ENCODE measurements at places on chromosomes 4 and X.

DNA sequence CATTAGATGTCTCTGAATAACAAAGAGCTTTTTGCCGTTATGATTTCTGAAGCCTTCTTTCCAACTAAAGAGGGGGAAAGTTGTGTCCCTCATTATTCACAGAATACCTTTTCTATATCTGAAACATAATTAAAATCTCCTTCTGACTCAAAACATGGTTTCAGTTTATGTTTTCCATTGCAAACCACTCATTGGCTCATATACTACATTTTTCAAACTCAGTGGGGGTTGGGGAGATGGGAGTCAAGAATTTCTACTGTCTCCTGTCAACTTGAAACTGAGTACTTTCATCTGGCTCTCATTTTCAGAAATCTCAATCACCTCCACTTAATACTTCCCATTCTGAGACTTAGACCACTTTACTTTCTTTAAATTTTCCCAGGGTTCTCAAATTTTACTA, 1839.5 kb upstream of the PCDH10 start:
- no peak for DNase-seq

DNA sequence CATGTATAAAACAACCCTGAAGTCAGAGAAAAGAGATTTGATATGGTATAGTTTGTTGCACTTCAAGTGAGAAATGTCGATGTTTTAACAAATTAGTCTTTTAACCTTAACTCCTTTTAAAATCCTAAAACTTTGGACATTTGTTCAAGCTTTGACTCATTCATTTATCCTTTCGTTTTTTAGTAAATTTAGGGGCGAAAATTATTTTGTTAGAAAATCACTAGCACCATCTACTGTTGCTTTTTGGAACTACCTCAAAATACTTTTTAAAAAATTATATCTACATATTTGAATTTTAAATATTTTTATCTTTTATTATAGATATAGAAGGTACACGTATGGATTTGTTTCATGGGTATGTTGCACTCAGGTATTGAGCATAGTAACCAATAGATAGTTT, 165.1 kb upstream of the POF1B start:
- DNase-seq, result peak; percentile 7

DNA sequence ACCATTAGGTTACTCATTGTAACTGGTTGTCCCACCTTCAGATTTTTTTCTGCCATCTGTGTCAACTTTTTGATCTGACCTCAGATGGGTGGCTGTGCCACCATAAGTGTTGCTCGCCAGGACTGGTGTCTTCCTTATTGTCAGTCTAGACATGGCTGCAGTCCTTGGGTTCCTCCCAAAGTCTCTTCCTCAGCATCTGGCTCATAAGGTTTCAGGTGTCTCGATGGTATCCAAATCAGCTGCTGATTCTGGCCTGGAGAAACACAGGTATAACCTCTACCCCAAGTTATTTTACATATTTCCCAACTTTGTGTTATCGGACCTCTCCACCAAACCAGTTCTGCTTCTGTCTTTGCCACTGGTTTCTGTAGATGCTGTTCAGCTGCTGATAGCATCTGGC, 158.5 kb downstream of the ZNF518B start:
- no peak for DNase-seq

GRCh38 chr4:165514739-165515138, 135.9 kb downstream of the CPE start:
- peak; percentile 89 for DNase-seq

GRCh38 chr4:39354254-39354552, 12.0 kb downstream of the RFC1 start:
- no peak for DNase-seq

GRCh38 chr4:113978105-113978504, 1.3 kb downstream of the ARSJ start:
- DNase-seq, result no peak

GRCh38 chr4:73311428-73311827, 52.8 kb upstream of the ANKRD17 start:
- DNase-seq, result peak; percentile 48

- DNase-seq, result peak; percentile 40
These were observed at the start of gene SHROOM2 for GRCh38 chrX:9785944-9786797. SHROOM2 (plus strand) TSS chrX:9786429; CDS start chrX:9786546, 117 bp downstream.

DNA sequence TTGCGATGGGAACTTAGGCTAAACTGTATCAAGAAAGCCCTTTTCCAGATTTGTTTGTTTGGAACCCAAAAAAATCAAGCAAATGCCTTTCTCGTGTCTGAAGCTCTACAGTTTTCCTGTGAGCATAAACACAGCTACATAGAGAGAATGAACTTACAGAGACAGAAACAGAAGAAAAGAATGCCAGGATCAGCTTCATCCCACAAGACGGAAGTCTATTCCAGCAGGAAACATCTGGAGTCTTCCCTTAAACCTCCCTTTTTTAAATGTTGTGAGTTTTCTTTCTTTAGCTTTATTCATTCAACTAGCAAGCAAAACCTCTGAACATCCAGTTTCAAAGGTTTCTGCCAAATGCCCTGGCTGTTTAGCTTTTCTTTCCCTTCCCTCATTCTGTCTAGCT, 32.6 kb upstream of the ZFP42 start:
- no peak for DNase-seq

DNA sequence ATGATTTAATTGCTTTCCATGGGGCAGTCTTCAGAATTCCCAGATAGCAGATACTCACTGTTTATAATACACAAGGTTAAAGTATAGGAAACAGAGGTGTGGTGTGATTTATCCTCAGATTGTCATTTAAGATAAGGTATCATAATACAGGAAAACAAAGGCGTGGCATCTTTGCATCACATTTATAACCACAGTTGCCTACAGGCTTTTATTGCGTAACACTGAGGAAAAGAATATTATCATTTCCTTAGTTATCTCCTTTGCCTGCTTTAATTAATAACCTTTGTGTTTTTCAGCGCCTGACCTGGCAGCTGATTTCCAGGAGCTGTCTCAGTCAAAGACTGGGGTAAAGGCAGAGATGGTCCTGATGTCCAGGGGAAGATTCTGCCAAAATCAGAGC, 68.8 kb downstream of the SSX7 start:
- no peak for DNase-seq

GRCh38 chr4:71221510-71222466, 117.0 kb upstream of the SLC4A4 start:
- no peak for DNase-seq

GRCh38 chr4:186840222-186840701, 116.6 kb upstream of the FAT1 start:
- no peak for DNase-seq

GRCh38 chr4:19698961-19699360, 552.7 kb upstream of the SLIT2 start:
- no peak for DNase-seq

- DNase-seq, result no peak
These were observed 164.1 kb downstream of the DTHD1 start for GRCh38 chr4:36445480-36445879.

GRCh38 chr4:164526933-164527583, 226.9 kb upstream of the SMIM31 start:
- DNase-seq, result no peak

DNA sequence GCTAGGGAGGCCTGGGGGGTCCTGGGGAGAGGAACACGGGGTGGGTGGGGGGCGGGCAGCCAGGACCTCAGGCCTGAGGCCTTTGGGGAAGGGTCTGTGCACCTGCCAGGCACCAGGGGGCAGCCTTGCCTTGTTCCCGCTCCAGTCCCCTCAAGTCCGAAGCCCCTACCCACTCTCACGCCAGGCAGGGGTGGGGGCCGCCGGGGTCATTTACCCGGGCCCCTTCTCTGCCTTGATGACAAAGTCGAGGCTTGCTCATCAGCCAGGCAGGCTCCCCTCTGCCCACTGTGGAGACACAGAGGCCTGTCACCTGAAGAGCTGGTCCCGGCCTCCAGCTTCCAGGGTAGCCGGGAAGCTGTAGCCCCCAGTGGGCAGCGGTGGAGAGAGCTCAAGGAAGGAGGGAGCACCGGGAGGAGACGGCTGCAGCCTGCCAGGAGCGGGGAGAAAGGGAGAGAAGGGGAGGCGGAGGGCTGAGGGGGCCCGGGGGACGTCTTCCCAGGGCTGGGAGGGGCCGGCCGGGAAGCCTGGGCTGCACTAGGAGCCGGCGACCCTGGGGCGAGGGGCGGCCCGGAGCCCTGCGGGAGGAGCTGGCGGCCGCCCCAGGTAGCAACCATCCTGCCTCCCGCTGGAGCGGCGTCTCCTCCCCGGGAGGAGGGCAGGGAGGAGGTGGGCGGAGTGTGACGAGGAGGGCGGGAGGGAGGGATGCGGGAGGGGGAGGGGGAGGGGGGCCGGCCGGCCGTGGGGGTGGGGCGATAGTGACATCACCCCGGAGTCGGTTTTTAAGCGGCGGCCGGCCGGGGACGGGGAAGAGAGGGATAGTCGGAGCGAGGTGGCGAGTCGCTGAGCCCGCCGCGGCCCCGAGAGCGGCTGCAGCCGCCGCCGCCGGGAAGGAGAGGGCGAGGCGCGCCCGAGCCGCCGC, at the start of gene SLC6A8:
TSS of gene SLC6A8 (plus strand) at position 806 of the 919 bp plus-strand sequence. CDS start 649 bp downstream, outside the sequence.
- DNase-seq, result peak; percentile 57

DNA sequence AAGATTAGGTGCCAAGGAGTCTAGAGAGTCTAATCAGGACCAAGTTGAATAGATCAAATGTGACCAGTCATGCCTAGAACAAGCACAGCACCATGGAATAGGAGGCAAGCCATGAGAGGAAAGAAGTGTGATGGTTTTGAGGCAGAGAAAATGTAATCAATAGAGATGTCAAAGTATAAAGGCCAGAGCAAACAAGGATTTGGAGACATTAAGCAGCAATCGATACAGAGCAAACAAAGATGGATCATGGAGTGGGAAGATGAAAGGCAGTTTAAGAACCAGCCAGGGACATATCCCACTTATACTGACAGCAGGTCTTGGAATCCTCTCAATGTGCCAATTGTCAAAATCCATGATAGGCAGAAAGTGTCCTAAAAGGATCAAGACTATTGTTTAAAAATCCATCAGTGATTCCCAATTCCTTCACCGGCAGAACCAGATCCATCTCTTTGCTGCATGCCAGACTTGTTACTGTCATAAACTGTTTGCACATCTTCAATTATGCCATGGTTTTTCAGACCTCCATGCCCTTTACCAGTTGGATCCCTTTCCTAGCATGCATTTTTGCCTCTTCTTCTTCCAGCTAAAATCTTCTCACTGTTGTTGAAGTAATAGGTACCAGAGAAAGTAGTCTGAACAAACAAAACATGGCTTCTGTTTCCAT, 520.7 kb upstream of the ARX start:
- DNase-seq, result no peak

GRCh38 chrX:57379296-57379695, 92.8 kb downstream of the FAAH2 start:
- DNase-seq, result no peak

DNA sequence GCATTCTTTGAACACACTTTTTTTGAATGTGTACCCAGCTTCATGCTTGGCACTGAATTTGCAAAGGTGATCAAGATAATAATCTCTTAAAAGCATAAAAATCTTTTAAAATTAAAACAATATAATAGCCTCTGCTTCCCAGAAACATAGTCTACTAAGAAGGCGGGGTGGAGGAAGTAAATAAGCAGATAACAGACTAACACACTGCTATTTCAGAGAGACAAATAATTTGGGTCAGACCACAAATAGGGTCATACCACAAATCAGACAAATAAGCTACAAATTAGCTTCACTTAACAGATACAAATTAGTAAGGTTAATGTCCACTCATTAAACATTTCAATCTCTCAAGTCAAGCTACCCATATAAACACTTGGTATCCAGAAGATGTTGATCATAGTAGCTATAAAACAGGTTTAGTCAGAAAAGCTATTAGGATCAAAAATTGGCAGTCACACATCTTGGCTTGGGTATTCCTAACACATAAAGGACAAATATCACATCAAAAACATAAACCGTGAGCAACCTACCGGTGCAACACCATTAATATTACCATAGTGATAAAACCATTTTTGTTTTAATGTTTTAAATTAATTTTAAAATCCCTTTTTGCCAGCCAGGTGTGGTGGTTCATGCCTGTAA, 47.3 kb downstream of the PPP3CA start:
- no peak for DNase-seq

- no peak for DNase-seq
These were observed 590 bp upstream of the NAF1 start for GRCh38 chr4:163167333-163167626.

- peak; percentile 17 for DNase-seq
These were observed 689 bp downstream of the SSR4 start for GRCh38 chrX:153794897-153795816.

- DNase-seq, result no peak
These were observed 67.8 kb upstream of the ETNPPL start for GRCh38 chr4:108830509-108831244.

- no peak for DNase-seq
These were observed 49.8 kb upstream of the HMX1 start for GRCh38 chr4:8921465-8921864.

GRCh38 chr4:23660865-23661264, 229.0 kb downstream of the PPARGC1A start:
- no peak for DNase-seq

GRCh38 chr4:61298178-61298740, 98.1 kb downstream of the ADGRL3 start:
- no peak for DNase-seq

- DNase-seq, result no peak
These were observed 294.1 kb upstream of the SFRP2 start for GRCh38 chr4:154082760-154083535.

DNA sequence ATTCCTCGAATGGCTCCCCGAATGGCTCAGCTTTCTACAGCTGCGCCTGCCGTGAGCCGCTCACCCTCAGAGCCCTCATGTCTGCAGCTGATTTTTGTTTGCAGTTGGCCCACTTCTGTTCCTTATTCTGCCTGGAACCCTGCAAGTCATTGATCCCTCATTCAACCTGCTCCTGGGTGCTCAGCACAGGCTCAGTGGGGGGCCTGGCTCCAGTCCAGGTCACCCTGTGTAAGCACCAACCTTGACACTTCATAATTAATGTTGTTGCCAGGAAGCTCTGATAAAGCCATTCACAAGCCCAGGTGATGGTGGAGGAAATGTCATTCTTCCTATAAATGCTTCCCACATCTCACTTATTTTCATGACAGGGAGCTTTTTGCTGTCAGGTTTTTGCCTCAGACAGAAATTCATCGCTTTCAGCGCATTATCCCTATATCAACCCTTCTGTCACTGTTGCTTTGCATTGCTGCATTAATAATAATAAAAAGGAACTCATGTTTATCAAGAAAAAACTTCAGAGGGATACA, 85.7 kb downstream of the F11 start:
- no peak for DNase-seq

DNA sequence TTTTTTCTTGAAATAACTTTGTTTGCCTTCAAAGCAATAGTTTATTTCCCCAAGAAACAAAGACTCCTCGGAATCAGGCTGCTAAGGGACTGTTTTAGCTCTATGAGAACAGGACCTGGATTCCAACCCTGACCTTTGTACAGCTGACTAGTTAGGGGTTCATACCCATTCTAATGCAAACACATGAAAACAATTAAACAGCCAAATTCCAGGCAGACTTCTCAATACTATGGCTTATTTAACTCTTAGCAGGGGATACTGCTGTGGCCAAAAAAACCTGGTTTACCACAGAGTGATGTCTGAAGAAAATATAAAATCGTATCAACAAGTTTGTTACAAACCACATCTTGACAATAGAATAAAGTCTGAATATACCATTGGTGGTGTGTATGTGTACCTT, 129.6 kb upstream of the INTU start:
- no peak for DNase-seq

GRCh38 chrX:110944751-110945675, 149.4 kb upstream of the CHRDL1 start:
- DNase-seq, result no peak

Measured in dermis blood vessel endothelial cell (primary cell).